ENCODE measurements at places on chromosomes 1 and 21.

GRCh38 chr1:231733063-231733462, 106.5 kb downstream of the DISC1 start:
- DNase-seq, result no peak

GRCh38 chr1:1286313-1287261, 6.4 kb downstream of the SCNN1D start:
- DNase-seq, result no peak

DNA sequence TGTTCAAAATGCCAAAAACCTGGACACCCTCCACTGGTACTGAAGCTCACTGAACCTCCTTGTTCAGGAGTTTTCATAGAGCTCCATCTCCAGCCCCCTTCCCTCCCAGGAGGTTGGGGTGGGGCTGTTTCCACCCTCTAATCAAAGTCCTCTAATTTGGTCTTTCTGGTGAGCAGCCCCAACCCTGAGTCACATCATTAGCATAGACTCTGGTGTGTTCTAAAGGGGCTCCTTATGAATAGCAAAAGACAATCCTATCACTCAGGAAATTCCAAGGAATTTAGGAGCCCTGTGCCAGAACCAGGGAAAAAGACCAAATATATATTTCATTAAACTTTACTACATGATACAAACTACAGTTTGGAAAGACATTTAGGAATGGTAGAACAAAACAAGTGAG, 13.2 kb upstream of the UBE4B start:
- DNase-seq, result no peak

DNA sequence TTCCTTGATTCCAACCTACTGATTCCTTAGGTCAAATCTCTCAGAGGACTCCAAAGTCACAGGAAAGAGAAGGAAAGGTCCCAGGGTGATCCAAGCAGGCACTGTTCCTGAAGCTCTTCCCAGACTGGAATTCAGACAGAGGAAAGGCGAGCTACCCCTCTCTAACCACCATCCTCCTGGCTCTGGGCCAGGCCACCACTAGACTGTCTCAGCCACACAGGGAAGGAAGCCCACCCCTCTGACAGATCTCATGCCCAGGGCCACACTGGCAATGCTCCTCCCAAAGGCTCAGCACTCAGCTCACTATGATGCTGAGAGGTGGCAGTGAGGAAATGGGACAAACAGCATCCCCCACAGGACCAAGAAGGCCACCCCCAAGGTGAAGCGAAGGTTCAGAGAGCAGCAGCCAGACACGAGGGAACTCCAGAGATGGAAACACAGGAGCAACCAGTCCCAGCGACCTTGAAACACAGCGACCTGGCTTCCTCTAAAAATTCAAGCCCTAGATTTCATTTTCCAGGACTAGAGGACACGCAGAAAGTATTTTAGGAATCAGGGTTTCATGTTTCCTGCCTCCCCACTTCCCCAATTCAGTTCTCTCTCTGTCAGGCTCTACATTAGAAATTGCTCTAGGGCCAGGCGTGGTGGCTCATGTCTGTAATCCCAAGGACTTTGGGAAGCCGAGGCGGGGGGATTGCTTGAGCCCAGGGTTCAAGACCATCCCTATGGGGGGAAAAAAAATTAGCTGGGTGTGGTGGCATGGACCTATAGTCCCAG, 18.8 kb downstream of the PIK3C2B start:
- peak; percentile 27 for DNase-seq

GRCh38 chr1:117857418-117857817, 72.0 kb downstream of the GDAP2 start:
- DNase-seq, result no peak

DNA sequence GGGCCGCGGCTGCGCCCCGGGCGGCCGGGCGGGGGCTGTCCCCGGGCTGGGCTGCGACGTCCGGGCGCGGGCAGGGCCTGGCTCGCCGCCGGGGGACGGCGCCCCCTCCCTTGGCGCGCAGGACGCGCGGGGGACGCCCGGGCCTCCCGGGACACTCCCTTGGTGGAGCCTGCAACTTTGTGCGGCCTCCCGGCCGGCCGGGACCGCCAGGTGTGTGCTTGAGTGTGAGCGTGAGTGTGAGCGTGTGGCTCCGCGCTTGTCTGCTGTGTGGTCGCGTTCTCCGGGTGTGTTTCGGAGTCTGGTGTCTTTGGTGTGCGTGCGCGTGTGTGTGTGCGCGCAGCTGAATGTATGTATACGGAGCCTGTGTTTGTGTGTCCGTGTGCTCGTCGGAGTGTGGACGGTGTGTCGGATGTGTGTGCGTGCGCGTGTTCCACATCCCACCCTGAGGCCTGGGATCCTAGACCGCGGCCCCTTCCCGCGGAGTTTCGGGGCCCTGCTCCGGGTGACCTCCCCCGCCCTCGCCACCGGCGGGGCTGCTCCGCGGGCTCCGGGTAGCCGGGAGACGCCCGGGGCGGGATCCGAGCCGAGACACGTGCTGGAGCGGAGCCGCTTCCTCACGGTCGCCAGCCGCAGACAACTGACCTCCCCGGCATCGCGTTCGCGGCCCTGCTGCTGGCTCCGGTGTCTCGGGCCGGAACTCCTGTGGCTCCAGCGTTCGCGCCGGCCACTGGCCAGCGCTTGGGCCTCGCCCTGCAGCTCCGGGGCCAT, 1.7 kb downstream of the PTPRU start:
- peak; percentile 50 for DNase-seq

GRCh38 chr1:103142461-103142860, 34.1 kb upstream of the COL11A1 start:
- no peak for DNase-seq

- DNase-seq, result no peak
These were observed 12.7 kb upstream of the PTCH2 start for GRCh38 chr1:44855742-44856141.

DNA sequence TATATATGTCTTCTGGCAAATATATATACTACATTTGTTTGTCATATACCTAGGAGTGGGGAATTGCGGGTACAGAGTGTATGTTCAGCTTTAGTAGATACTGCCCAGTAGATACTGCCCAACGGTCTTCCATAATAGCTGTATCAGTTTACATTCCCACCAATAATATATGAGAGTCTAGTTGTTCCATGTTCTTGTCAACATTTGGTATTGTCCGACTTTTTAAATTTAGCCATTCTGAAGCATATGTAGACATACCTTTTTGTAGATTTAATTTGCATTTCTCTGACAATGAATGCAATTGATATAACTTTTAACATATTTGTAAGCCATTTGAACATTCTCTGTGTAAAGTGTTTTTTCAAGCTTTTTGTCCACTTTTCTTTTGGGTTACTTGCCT, 99.0 kb upstream of the HIVEP3 start:
- no peak for DNase-seq

- DNase-seq, result no peak
These were observed 15.8 kb upstream of the TBCE start for GRCh38 chr1:235351441-235351840.

DNA sequence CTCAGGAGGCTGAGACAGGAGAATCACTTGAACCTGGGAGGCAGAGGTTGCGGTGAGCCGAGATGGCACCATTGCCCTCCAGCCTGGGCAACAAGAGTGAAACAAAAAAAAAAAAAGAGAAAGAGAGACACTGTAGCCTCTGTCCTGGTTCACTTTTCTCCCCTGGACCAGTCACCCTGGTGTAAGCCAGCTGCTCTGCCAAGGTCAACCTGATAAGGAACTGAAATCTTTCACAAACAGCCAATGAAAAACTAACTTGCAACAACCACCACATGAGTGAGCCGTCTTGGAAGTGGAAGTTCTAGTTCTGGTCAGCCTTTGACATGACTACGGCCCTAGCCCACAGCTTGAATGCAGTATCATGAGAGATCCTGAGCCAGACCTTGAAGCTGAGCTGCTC, 36.8 kb upstream of the CXADR start:
- DNase-seq, result no peak

- DNase-seq, result peak; percentile 50
These were observed 22.6 kb upstream of the TTC34 start for GRCh38 chr1:2823921-2824610.

GRCh38 chr1:53430779-53431178, 28.4 kb upstream of the DMRTB1 start:
- no peak for DNase-seq

DNA sequence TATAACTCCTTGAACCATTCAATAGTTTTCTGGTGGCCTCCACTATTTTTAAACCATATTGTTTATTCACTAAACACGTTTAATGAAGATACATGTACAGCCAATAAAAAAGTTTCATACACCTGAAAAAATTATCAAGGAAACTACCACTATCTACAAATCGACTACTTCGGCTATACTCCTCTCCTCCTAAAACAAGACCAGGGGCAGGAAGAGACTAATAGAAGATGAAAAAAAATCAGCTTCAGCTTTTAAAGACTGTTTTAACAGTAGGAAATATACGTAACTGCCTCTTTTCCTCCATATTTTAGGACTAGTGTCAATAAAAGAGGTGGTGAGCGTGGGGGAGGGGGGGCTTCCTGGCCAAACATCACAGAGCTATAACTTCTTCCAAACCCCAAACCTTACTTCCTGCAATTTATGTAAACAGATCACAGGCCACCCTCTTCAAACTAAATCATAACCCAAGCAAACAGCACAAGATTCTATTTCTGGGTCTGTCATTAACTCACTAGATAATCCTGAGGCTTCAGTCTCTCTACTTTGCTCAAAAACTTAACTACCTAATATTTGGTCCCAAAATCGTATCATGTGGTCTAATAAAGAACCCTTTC, 15.1 kb downstream of the FOXJ3 start:
- peak; percentile 68 for DNase-seq

DNA sequence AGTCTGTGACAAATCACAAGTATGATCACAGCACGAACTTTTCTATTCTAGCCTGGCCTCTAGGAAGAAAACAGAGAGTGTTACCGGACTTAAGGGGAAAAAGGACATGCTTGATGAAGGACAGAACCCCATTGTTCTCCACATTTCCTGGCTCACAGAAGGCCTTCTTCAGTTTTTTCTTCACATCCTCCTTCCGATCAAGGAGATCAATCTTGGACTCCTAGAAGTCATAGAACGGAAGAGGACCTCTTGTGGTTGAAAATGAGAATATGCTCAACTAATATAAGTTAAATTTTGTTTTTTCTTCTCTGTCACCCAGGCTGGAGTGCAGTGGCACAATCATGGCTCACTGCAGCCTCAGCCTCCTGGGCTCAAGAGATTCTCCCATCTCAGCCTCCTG, 30.3 kb downstream of the YARS1 start:
- peak; percentile 52 for DNase-seq

GRCh38 chr21:25735646-25736597, 1.1 kb downstream of the GABPA start:
- peak; percentile 71 for DNase-seq

DNA sequence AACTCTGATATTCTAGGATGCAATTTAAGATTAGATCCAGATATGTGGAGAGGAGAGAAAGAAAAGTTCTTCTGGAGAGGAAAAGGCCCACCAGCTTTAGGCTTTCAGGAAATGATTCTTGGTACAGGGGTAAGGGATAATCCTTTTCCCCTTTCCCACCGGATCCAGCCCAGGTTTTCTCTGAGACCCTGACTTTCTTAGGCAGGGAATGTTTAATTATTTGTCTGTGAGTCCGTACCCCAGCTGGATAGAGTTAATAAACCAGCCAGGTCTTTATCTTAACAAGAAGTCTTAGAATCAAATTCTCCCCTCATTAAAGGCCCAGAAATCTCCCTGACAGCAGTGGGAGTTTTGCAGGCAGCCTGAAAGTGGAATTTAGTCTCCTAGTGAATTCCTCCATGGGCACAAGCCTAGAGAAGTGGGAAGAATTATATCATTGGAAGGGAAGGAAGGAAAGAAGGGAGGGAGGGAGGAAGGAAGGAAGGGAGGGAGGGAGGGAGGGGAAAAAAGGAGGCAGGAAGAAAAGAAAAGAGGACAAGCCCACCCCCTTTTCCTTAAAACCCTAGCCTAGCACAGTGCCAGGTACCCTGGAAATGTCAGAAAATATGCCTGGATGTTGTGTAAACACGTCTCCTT, 189.0 kb downstream of the PLPP3 start:
- no peak for DNase-seq

GRCh38 chr1:25817840-25818501, 1.8 kb upstream of the MTFR1L start:
- no peak for DNase-seq

DNA sequence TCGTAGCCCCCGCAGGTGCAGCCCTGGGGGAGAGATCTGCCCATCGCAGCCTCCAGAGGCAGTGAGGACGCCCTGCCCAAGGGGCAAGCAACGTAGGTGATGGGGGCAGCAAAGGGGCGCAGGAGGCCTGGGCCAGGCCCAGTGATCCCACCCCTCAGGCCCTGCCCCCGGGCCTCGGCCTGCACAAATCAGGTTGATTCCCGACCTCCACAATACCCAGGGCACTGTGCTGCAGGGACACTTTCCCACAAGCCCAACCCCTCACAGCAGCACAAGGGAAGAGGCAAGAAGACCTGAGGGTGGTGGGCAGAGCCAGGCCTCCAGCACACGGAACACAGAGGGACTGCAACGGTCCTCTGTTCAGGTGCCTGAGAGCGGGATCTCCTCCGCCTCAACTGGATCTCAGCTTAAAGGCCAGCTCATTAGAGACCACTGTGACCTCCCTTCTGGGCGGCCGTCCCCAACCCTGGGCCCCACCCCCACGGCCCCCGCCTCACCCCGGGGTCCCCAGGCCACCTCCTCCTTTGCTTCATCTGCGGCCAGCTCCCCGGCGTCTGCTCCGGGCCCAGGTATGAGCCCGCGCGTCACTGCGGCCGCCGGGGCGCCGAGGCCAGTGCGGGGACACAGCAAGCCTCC, 812 bp upstream of the ARF1 start:
- no peak for DNase-seq

GRCh38 chr1:180849031-180849775, 63.5 kb upstream of the KIAA1614 start:
- DNase-seq, result no peak

DNA sequence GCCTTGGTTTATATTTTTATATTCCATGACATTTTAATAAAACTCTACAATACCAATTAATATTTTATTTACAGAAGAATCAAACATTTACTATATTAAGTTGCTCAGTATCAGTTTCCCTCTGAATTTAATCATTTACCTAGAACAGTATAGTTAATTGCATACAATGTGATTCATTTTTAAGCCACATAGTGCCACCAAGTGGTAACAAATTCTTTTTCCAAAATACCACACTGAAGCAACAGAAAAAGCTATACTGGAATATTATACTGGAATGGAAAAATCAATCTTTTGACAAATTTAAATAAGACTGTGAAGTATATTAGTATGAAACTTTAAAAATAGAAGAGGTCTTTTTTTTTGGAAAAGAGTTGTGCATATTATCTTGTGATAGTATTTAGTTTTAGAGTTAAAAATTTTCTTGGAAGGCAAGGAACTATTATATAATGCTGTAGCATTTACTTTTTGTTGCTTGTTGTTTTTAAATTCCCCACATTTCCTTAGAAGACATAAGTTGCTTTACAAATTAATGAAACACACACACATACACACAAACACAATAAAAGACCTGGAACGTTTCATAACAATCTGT, 57.3 kb downstream of the ZNF644 start:
- peak; percentile 31 for DNase-seq

DNA sequence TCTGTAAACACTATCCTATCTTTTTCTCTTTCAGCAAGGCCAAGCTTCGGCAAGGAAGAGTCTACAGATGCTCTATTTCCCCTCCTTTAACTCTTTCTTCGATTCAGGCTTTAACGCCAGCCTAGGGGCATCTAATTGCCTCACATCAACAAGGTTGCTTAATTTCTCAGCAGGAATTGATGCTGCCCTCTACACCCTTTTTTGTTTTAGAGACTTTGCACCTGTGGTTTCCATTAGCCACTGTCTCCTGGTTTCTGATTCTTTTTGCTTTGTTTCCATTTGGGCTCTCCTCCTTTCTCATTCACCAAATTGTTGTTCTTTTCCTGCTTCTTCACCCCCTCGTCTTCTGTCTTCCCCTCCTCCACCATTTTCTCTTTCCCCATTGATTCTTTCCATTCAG, 202.4 kb upstream of the HMCN1 start:
- no peak for DNase-seq
